NCI-H1417 treated with DMSO at 0.1 percent for 48 hours (cell line): ENCODE measurements at places on chromosomes 12 and 14.

DNA sequence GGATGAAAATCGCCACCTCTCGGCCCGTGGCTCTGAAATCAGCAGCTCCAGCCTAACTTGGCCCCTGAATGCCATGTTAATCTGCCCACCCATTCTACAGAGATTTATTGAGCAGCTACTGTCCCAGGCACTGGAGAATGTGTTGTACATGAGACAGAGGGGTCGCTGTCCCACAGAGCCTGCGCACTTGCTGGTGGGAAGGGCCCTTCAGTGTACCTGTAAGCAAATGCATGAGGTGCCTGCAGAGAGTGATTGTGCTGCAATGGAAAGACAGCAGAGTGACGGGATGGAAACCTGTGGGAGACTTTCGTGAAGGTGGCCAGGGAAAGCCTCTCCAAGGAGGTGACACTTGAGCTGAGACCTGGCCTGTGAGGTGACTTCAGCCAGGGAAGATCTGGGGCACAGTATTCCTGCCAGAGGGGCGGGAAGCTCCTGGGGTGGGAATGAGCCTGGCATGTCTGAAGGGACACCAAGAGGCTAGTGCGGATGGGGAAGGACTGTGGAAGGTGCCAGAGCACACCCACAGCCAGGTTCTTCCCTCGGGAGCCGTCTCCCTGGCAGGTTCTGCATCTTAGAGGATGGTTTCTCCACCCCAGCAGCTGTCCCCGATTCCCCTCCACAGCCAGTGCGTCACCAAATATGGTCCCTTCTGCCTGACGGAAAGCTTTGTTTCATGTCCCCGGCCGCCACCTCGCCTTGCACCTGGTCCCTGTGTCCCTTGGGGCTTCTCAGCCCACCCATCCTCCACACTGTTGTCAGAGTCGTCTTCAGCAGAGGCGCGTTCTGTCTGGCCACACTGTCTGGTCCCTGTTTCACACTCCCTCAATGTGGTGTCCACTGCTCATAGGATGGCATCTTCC, 8.7 kb downstream of the SMIM41 start:
- no peak for DNase-seq

DNA sequence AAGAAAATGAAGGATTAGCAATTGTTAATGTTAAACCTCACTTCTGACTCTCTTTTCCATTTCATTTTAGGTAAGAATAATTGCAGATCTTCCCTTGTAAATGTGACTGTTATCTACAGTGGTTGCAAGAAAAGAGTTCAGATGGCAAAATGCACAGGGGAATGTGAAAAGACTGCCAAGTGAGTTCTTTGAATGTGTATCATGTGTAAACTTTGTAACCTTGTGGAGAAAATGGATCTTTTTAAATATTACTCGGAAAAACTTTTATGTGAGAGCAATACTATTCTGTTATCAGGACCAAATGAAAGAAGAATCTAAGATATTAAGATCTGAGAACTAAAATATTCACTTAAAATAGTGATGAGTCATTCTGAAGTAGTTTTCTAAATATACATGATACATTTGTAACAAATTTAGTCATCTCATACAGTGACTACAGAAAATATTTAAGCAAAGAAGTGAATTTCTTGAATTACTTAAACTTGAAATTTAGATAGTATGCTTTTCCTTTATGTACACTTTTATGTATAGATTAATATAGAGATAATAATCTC, 122.5 kb upstream of the CNTN1 start:
- no peak for DNase-seq

DNA sequence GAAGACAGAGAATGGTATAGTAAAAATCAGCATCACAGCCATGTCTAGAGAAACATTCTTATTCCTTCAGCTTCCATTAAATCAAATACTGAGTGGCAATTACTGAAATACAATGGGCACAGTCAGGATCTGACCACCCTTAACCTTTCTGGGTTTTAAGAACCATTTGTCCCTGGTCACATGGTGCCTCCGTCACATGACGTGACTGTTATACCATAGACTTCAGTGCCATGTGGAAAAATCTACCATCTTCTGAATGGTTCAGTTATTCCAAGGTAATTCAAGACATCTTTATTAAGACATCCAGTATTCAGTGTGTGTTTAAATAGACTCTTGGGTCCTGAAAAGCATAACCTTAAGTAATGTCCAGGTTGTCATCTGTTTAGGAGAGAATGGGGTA, 553.1 kb upstream of the FLRT2 start:
- DNase-seq: no peak

DNA sequence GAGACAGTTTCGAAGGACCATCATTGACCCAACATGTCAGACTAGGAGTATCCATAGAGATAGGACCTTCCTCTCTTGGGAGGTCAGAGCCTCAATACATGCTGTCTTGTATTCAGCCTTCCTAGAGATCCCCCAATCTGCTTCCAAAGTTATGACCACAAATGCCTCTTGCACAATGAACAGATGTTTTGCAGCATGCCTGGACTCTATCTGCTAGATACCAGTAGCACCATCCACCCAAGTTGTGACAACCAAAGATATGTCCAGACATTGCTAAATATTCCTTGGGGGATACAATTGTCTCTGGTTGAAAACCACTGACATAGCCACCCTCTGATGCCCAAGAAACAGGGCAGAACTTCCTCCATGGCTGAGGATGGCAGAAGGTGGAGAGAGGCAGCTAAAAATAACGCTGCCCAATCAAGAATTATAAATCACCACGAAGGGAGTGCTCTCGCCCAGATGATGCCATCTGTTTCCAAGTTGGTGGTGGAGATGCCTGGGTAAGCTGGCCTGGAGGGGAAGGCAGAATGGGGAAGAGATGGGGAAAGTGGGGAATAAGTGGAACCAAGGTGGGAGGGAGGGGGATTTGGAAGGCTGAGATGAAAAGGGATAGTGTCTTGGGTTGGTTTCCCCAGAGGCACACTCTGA, 42.9 kb upstream of the NOS1 start:
- no peak for DNase-seq

GRCh38 chr12:31880340-31880739, 78.9 kb upstream of the RESF1 start:
- DNase-seq: no peak

DNA sequence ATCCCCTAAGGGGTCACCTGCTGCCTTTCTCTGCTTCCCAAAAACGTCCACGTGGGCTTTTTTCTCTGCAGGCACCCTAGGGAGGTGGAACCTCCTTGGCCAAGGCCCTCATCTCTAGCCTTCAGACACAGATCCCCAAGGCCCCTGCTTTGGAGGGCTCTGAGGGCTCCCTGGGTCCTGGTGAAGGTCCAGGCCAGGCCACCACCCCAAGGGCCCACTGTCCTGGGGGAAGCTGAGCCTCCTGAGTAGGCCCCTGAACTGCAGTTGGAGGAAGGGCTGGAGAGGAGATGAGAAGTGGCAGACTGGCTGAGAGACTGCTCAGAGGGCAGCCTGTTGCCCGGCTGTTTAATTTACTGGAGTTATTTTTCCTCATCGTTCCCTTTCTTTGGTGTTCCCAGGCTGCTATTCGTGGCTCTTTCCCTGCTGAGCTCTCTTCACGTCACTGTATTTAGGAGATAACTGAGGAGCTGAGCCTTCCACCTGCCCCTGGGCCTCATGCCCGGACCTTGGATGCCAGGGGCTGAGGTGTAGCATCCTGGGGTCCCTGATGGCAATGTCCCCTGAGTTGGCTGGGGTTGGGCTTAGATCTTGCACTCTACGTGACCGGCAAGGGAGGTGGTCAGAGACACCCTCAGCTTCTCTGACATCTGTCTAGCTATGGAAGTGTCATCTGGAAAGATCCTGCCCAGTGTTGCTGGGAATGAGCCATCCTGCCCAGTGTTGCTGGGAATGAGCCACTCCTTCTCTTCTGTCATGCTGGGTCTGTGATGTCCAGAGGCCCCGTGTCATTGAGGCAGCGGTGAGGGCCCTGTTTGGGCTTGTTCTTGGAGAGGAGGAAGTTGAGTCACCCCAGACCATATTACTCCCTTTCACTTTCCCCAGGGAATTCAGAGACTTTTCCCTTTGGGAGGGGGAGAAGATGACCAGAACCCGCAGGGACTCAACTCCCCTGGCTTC, 139.8 kb downstream of the TSPAN9 start:
- DNase-seq: no peak

- no peak for DNase-seq
Observed at GRCh38 chr12:126582231-126582630, 1517.0 kb downstream of the AACS start.

- DNase-seq: no peak
Observed at GRCh38 chr14:90332271-90332584, 487 bp upstream of the NRDE2 start.

GRCh38 chr14:56552615-56553014, 27.0 kb upstream of the TMEM260 start:
- no peak for DNase-seq

GRCh38 chr14:73049428-73049827, 8.9 kb upstream of the RBM25 start:
- DNase-seq: no peak

DNA sequence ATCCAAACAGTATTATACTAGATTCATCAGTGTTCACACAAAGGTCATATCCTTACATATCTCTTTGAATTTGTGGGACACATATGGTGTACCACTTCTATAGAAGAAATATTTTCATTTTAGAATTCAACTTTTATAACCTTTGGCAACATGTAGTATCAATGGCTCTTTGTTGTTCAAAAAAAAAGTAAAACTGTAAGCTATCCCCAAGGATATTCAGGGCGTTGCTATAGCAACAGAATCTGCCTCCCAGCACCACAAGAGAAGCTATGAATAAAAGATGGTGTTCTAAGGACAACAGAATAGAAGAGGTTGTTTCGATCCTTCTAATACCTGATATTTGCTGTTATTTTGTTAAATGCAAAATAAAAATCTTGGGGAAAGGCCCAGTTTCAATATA, 139.3 kb downstream of the BRMS1L start:
- DNase-seq: no peak

DNA sequence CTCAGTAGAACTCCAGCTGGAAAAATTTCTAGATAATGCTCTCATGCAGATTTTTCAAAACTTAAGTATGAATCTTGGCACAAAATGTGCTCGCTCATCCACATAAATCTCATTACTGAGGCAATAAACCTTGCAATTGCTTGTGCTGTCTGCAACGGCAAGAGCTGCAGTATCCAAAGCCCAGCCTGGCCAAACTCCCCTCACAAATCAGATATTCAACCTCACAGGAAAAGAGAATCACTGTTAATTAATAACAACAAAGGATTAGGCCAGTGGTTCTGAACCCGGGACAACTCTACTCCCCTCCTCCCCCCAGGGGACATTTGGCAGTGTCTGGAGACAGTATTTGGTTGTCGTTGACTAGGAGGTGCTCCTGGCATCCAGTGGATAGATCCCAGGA, 19.2 kb upstream of the CORO1C start:
- DNase-seq: no peak

DNA sequence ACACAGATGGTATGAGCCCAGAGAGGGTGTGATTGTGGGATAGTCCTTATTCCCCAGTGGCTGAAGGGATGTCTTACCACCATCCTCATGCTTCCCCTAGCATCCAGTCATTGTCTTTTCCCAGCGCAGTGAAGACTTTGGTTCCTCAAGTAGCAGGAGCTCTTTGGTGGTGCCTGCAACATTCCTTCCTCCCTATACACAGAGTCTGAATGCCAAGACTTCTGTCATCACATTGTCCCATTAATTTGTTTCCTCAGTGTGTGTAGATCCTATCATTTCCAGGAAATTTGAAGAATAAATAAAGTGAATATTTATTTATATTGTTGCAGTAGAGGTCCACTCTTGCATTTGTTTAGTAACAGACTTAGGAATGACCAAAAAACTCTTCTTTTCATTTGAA, 147.2 kb downstream of the DACT1 start:
- no peak for DNase-seq

DNA sequence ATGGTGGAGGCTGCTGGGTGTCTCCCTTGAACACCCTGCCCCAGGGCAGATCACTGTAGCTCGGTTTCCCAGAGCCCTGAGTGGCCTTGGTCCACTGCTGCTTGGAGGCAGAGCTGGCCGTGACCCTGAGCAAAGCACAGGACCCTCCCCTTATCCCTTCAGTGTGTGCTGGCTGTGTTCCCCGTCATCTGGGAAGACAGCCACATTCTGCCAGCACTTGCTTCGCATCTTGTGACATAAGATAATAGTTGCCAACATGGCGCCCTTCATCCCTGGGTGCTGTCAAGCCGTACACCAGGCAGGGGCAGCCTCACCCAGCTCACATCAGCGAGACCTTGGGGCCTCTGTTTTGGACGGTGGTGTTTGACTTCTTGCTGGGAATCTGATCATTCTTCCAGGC, 12.1 kb upstream of the ALDH2 start:
- no peak for DNase-seq

GRCh38 chr12:11804130-11804529, 154.7 kb downstream of the ETV6 start:
- DNase-seq: no peak

GRCh38 chr14:93748208-93749075, 39.8 kb downstream of the PRIMA1 start:
- no peak for DNase-seq

- no peak for DNase-seq
Observed at GRCh38 chr12:130972586-130972950, 18.9 kb downstream of the ADGRD1 start.

- no peak for DNase-seq
Observed at GRCh38 chr12:107384645-107385044, 291.3 kb upstream of the CRY1 start.

DNA sequence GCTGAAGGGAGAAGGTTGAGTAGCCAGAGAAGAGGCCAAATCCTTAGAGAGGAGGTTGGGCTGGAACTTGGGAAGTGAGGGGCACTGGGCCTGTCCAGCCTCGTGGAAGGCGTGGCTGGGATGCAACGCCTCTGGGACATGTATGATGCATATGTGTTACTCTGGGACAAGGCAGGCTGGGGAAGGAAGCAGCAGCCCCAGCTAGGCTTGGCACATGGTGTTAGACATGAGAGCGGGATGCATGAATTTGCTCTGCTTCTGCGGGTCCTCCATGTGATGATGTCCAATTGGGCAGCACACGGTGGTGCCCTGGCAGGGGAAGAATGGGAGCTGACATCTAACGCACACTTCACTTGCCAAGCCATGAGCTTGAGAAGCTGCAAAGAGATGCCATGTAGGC, 21.3 kb downstream of the PLEKHH1 start:
- DNase-seq: no peak

GRCh38 chr14:89243286-89243685, 173.7 kb downstream of the FOXN3 start:
- DNase-seq: no peak

GRCh38 chr14:23539248-23540140, 12.1 kb downstream of the ZFHX2 start:
- no peak for DNase-seq

DNA sequence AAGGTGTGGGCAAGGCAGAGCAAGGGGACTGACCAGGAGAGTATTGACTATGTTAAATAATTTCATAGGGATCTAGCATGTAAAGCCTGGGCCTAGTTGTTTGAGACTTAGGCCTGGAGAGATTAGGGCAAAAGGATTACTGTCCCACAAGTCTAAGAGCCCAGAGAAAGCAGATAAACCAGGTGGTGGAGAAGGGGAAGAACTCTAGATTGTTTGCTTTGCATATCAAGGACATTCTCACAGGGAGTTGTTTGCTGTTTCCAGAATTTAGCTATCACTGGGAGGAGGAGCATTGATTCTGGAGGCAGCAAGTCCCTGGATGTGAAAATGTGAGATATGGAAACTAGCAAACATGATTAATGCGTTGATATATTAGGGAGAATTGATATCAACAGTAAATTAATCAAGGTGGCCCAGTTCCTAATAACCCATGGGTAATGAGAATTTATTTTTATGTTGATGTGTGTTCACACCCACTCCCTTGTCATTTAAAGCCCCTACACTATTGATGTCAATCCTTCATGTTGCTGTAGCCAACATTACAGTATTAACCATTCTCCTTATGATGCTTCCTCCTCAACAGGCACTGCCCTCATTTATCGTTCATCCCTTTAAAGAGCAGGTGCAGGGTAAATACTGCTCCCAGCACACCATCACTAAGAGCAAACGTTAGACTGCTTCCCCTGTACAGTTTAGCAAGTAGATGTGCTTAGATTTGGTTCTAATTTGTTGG, 1666.7 kb upstream of the FLRT2 start:
- DNase-seq: no peak
